ENCODE measurements at places on chromosomes 3 and 15.

- no peak for DNase-seq
Observed at GRCh38 chr3:132154619-132155018, 119.8 kb upstream of the CPNE4 start.

DNA sequence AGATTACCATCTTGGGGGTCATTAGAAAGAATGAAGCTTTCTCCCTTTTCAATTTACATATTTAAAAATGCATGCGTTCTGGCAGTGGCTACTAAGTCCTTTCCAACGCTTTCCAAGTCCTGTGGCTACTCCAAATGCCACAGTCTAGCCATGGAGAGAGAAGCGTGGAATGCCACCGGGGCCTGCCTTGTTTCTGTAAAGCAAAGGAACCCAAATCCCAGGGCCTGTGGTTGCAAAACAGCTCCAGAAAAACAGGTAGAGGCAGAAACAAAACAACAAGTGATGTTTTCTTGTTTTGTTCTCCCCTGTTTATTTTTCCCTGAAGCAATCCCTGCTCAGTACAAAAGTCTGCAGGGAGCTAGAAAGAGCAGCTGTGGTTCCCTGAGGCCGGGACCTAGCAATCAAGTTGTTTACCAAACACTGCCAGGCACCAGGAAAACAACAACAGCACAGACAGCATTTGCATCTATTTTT lies 85.5 kb downstream of the FOXP1 start:
- DNase-seq = no peak

- DNase-seq = no peak
Observed at GRCh38 chr3:128427872-128428822, 38.5 kb downstream of the DNAJB8 start.

DNA sequence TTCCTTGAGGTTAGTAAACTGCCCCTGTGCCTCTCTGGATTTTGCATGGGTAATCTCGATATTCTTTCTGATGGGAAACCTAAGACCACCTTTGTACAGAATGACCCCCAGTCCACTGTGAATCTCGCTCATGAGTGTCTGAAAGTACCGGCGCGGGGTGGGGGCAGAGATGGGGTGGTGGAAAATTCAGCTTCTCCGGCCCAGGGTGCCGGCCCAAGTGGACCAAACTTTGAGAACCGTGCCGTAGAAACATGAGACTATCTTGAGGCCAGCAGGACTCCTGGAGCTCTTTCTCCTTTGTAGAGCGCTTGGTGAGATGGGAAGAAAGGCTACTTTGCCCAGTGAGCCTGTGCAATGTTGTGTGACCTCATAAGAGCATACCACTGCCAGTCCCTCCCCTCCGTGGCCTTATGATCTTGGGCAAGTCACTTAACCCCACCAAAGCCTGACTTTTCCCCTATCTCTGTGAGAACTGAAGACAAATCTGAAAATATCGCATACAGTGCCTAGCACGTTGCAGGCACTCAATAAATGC lies 40.4 kb upstream of the VEPH1 start:
- DNase-seq = no peak

GRCh38 chr15:38618242-38618955 lies 53.8 kb upstream of the RASGRP1 start:
- DNase-seq = no peak

- DNase-seq = no peak
Observed at GRCh38 chr15:44883199-44883877, 73.1 kb upstream of the TERB2 start.

- no peak for DNase-seq
Observed at GRCh38 chr3:17733215-17733614, 9.2 kb downstream of the TBC1D5 start.

GRCh38 chr3:25335356-25335755 lies 92.7 kb upstream of the RARB start:
- no peak for DNase-seq

GRCh38 chr15:59111251-59111650 lies 6.3 kb downstream of the CCNB2 start:
- no peak for DNase-seq

DNA sequence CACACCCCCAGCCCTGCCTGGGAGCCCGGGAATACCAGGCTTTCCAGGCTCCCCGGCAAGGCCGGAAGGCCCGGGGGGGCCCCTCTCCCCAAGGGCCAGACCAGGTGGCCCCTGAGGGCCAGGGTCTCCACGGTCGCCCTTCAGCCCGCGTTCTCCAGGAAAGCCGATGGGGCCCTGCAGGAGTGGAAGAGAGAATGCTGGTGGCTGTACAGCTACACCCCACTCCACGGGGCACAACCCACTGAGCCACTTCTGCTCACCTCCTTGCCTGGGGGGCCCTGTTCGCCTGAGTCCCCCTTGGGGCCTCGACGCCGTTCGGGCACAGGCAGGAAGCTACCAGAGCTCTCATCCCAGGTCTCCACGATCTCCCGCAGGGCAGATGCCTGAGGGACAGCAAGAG lies 11.8 kb upstream of the UCN2 start:
- DNase-seq = no peak

- DNase-seq = no peak
Observed at GRCh38 chr15:98599909-98600691, 48.2 kb upstream of the IGF1R start.

DNA sequence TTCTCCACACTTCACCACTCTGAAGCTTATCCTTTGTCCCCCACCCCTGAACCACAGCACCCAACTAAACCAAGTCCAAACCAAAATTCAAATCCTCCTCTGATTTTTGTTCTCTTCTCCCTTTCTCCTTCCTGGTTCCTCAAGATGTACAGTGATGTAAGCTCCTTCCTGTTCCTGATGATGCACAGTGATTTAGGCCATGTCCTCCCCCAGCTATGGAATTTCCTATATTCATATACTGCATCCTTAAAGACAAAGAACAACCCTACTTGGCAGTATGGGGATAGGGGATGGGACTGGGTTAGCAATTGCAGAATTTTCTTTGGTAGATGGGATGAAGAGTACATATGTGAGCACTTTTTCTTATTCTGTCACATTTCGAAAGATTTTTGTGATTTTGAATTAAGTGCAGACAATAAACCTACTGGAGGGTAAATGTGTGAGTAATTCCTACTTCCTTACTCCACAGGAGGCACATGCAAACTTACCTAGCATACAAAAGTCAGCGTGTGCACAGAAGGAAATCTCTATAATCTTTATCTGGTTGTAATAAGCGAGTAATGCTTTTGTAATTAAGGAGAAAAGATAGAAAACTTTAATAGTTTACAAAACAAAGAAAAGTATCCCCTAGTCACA lies 125.0 kb downstream of the ANO10 start:
- no peak for DNase-seq

- DNase-seq = no peak
Observed at GRCh38 chr3:194928831-194929577, 243.3 kb downstream of the FAM43A start.

DNA sequence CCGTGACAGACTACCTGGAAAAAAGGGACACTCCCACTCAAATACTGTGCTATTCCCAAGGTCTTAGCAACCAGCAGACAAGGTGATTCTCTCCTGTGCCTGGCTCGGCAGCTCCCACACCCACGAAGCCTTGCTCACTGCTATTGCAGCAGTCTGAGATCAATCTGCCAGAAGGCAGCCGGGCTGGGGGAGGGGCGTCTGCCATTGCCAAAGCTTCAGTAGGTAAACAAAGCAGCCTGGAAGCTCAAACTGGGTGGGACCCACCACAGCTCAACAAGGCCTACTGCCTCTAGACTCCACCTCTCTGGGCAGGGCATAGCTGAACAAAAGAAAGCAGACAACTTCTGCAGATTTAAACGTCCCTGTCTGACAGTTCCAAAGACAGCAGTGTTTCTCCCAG lies 128.4 kb upstream of the SETMAR start:
- no peak for DNase-seq

GRCh38 chr3:81080608-81081007 lies 680.8 kb downstream of the GBE1 start:
- no peak for DNase-seq

- no peak for DNase-seq
Observed at GRCh38 chr3:104214937-104215336, 1151.8 kb upstream of the ALCAM start.

- DNase-seq = no peak
Observed at GRCh38 chr3:38117163-38117716, 19.7 kb downstream of the ACAA1 start.

- no peak for DNase-seq
Observed at GRCh38 chr3:102057781-102058421, 208.6 kb downstream of the NFKBIZ start.

- no peak for DNase-seq
Observed at GRCh38 chr3:105347625-105348302, 18.9 kb upstream of the ALCAM start.

DNA sequence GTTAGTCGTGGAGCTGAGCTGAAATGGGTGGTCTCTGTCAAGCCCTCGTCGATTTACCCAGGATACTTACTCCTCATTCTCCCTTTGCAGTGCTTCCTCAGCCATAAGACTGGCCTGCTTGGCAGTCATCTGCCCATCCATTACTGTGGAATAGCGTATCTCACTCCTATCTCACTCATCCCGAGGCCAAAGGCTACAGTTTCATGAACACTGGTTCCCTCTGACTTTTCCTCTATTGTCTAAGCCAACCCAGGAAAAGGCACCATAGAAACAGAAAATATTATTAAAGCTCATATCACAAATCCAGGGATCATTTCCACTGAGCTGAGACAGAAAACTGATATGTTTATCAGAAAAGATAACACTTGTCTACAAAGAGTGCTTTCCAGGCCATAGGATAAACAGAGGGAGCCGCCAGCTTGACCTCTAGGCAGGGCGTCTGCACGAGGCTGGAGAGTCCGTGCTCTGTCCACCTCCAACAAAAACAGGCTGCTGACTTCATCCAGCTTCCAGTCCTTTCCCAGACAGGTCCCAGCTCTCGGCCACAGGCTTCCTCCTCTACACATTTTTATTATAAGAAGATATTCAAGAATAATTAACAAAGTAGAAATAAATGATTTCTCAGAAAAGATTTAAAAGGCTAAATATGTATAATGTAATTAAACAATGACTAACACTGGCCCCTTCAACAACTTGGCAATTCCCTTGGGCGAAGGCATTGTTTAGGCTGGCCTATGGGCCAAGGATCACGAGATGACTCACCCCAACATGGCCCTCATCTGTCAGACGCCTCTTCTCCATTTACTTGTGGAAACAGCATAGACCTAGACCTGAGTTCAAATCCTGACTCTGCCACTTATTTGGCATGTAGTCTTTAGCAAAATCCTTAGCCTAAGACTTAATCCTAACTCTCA lies 27.4 kb upstream of the BOC start:
- no peak for DNase-seq

- DNase-seq = no peak
Observed at GRCh38 chr3:104796556-104796955, 570.2 kb upstream of the ALCAM start.

GRCh38 chr3:191412759-191413158 lies 48.2 kb upstream of the PYDC2 start:
- DNase-seq = no peak

GRCh38 chr15:82848241-82848993 lies 39.0 kb downstream of the WHAMM start:
- no peak for DNase-seq

Measured in CMK (cell line).